Lower lobe of right lung (tissue), 2 donors: ENCODE measurements at places on chromosomes 12 and 14. TPM values are rescaled to one million over a fixed set of nuclear protein-coding genes. Genes with fewer than 3 reads are reported as not detected.

MYL2 gene
- not detected for total RNA-seq

GPRC5D gene
- not detected for total RNA-seq

KLRD1 gene
- 13.6 TPM for total RNA-seq

ST8SIA1 gene
- 9.1 TPM for total RNA-seq

TAS2R13 gene
- 0.92 TPM for total RNA-seq

LMO3 gene
- total RNA-seq, result 127 TPM

DNAI7 gene
- 6.7 TPM for total RNA-seq

TMEM233 gene
- total RNA-seq, result 0.47 TPM

LRP1-AS gene
- not detected for total RNA-seq

CD163 gene
- 525 TPM for total RNA-seq

FOXN4 gene
- total RNA-seq, result not detected

TMPRSS12 gene
- not detected for total RNA-seq

ACOT6 gene
- total RNA-seq, result not detected

SLC38A4 gene
- 1.1 TPM for total RNA-seq

PLEKHA5 gene
- total RNA-seq, result 29.2 TPM

ABCD2 gene
- total RNA-seq, result 0.47 TPM

KRT78 gene
- not detected for total RNA-seq

CD27 gene
- 2.3 TPM for total RNA-seq

OR4K13 gene
- not detected for total RNA-seq

GALNT16 gene
- total RNA-seq, result 3.5 TPM

DNAJC22 gene
- total RNA-seq, result 0.18 TPM

BICDL1 gene
- 9.0 TPM for total RNA-seq

DNAH10 gene
- 10.1 TPM for total RNA-seq

NAV3 gene
- total RNA-seq, result 8.7 TPM

PNN gene
- 42.9 TPM for total RNA-seq

AEBP2 gene
- 36.7 TPM for total RNA-seq

SERPINA3 gene
- total RNA-seq, result 74.6 TPM

TAS2R9 gene
- not detected for total RNA-seq

CARMIL3 gene
- total RNA-seq, result 0.95 TPM

SUPT16H gene
- total RNA-seq, result 49.9 TPM

RNF212B gene
- not detected for total RNA-seq

TUNAR gene
- total RNA-seq, result not detected

RERGL gene
- total RNA-seq, result 3.7 TPM

RNASE2 gene
- 6.0 TPM for total RNA-seq

CD163L1 gene
- total RNA-seq, result 4.5 TPM

CFAP251 gene
- 8.2 TPM for total RNA-seq

SLC7A8 gene
- total RNA-seq, result 36.8 TPM

SPTB gene
- 2.5 TPM for total RNA-seq

SCN8A gene
- total RNA-seq, result 0.53 TPM

CD9 gene
- 437 TPM for total RNA-seq

PIGH gene
- 17.2 TPM for total RNA-seq

AHNAK2 gene
- 10.8 TPM for total RNA-seq
